ENCODE measurements at places on chromosomes 5 and 9.

DNA sequence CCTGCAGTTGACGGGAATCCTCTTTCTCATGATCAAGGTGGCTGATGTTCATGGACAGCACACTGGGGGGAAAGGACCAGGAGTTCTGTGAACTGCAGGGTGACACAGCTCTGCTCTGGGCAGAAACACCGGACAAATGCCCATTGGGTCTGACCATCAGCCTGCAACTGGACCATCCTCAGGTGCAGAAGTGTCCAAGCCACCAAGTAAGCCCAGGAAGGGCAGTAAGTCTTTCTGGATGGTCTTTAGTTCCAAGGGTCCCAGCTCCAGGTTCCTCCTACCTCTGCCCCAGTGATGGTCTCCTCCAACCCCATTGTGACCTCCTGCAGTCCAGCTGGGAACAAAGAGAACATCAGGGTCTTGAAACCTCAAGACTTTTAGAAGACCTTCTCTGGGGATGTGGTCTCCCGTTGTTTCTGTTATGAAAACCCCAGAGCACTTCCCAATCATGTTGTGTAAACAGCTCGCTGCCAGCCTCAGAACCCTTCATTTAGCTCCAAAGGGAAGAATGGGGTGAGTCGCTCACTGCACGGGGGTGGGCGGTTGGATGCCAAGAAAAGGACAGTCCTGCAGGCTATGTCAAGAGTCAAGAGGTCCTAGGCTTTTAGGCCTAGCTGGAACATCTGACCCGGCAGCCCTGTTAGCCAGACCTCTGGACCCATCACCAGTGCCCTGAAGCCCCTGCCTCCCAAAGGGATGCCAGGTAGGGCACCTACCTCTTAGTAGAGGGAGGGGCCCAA, 41.8 kb upstream of the TCF7 start:
- no peak for DNase-seq

DNA sequence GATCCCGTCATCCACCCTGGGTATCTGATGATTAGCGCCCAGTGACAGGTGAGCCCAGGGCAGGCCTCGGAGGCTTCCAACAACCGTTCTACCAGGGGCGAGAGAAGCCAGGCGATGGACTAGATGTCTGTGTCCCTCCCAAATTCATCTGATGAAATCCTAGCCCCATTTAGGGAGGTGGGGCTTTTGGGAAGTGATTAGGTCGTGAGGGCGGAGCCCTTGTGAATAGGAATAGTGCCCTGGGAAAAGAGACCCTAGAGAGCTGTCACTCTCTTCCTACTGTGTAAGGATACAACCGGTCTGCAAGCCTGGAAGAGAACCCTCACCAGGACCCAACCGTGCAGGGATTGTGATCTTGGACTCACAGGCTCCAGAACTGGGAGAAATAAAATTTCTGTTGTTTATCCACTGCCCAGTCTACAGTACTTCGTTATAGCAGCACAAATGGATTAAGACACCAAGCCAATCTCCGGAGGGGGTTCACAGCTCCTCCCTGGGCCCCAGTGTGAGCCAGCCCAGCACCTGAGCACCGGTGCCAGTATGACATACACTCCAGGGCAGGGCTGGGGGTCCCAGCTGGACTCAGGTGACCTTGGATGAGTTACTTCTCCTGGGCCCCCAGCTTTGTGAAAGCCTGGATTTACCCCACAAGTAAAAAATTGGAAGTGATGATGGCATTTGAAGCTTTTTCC, 162.2 kb downstream of the DAB2IP start:
- DNase-seq: no peak

DNA sequence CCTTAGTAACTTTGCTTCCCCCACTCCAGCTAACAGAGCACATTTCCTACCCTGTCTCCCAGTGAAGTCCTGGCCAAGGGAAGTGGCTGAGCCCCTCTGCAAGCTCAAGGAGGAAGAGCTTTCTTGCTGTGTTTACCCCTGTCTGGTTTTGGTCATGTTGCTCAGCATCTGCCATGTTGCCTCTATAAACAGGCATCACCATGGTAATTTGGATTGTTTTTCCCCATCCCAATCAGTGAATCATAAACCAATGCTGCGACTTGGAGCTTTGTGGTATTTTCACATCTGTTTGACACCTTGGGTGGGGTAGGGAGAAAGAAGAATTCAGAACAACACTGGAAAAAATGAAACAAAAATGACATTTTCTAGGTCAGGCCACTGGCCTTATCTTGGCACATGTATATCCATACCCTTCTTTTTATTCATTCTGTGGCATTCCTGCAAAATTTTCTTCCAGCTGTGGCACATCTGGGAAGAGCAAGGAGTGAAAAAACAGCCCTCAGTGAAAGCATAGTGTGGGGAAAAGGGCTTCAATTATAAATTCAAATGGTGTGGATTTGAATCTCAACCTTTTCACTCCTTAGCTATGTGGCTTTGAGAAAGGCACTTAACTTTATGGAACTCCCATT, 42.5 kb downstream of the SLIT3 start:
- no peak for DNase-seq

- DNase-seq: no peak
Observed at GRCh38 chr9:132175431-132175830, 13.6 kb downstream of the NTNG2 start.
